ENCODE measurements at places on chromosomes 6 and 20. TPM values are rescaled to one million over a fixed set of nuclear protein-coding genes. Genes with fewer than 3 reads are reported as not detected.

- no peak for DNase-seq
These were observed 184.4 kb downstream of the GJA10 start for GRCh38 chr6:90078513-90079289.

- no peak for DNase-seq
These were observed 555.3 kb upstream of the MAP3K7 start for GRCh38 chr6:91142154-91142553.

DNA sequence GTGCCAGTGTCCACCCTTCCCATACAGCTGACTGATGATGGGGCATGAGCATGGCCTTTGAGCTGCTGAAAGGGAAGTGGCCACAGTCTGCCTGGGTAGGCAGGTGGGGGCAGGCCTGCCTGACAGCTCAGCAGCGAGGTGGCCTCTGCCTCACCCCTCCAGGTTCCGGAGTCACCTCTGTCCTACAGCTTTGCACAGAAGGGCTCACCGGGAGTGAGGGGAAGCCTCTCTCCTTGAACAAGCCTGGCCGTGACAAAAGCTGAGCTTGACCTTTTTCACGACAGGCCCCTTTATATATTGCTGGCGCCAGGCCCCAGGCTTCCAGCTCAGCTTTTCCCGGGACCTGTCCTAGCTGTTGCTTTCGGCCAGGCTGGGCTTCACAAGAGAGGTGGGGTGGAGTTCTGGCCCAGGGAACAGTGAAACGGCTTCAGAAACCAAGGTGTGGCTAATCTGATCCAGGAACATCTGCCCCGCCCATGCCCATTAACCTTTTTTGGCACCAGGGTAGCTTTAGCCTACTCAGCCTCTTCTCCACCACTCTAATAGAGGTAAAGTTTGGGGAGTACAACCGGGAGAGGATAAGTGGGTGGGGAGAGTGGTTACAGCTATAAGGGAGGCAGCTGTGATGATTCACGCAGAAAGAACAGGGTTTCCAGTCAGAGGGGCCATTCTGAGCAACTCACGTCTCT, 42.9 kb downstream of the C6orf132 start:
- DNase-seq, result peak; percentile 44

GRCh38 chr20:23106271-23106851, 20.2 kb upstream of the CD93 start:
- DNase-seq, result peak; percentile 96

DNA sequence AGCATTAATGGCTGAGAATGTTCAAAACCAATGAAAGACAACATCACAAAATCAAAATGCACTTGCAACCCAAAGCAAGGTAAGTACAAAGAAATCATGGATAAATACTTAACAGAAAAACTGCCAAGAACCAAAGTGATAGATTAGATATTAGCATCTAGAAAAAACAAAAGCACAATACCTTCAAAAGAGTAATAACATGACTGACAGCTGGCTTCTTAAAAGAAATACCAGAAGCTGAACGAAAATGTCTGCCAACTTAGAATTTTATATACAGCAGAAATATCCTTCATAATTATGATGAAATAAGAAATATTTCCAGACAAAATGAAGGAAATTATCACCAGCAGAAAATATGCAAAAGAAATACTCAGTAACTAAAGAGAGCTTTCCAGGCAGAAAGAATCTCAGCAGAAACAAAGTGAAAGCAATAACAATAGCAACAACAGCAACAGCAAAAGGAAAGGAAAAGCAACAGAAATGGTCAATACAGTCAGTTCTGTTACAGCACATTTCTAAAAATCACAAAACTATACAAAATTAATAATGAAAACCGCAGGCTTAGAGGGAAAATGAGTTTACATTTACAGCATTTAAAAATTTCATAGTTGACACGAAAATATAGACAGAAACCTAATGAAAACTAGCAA, 121.5 kb upstream of the MAN1A1 start:
- DNase-seq, result no peak

GRCh38 chr6:116127771-116128493, 2.0 kb upstream of the COL10A1 start:
- no peak for DNase-seq

GRCh38 chr6:127128066-127128465, 9.6 kb downstream of the RSPO3 start:
- no peak for DNase-seq

GRCh38 chr6:143221698-143222097, 161.0 kb downstream of the AIG1 start:
- DNase-seq, result no peak

DNA sequence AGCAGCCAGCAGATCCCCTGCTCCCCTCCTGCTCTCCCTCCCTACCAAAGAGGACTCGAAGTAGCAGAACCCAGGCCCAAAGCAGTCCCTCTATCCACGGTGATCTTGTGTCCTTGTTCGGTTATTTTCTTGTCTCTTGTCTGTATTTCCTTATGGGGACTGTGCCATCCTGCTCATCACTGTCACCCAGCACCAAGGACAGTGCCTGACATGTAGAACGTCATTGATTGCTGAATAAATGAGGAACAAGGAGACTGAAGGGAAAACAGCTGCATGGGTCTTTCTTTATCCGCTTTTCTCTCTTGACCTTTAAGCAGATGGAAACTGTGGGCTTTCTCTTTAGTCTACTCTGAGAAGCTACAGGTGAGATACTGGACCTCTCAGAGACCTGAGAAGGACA, 29.4 kb upstream of the ZNF831 start:
- no peak for DNase-seq

DNA sequence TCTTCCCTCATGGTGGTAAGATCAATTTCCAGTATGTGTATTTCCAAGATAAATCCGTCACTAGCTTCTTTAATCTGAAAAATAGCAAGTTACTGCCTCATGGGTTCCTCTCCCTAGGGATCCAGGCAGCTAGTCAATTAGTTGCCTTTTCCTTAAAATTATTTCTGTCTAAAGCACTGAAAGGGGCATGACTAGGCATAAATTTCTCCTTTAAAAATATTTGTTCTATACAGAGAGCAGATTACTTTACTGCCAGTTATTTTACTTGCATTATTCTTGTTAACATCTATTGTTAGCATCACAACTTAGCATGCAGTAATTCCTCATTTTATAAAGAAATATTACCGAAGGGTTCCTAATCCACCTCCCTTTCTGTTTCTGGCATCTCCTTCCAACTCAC, 1.4 kb downstream of the MTCL3 start:
- no peak for DNase-seq

Gene CNR1
- total RNA-seq, result 1.3 TPM

Gene DNAH8
- total RNA-seq, result under 0.01 TPM
